ENCODE measurements at places on chromosomes 1 and 21. TPM values are rescaled to one million over a fixed set of nuclear protein-coding genes. Genes with fewer than 3 reads are reported as not detected.

Gene CELA2A
- 3.1 TPM for polyA plus RNA-seq

Gene SHISA4
- polyA plus RNA-seq, result 14.1 TPM

Gene CENPF
- 0.15 TPM for polyA plus RNA-seq

DNA sequence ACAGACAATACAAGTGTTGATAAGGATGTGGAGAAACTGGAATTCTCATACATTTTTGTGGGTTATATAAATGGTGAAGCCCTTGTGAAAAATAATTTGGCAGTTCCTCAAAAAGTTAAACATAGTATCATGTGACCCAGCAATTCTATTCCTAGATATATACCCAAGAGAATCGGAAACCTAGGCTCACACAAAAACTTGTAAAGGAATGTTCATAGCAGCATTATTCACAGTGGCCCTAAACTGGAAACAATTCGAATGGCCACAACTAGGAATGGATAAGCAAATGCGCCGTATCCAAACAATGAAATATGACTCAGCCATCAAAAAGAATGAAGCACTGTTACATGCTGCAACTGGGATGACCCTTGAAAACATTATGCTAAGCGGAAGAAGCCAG lies 3.9 kb upstream of the CD247 start:
- DNase-seq, result no peak

GRCh38 chr1:100343897-100344296 lies 8.4 kb upstream of the CDC14A start:
- no peak for DNase-seq

DNA sequence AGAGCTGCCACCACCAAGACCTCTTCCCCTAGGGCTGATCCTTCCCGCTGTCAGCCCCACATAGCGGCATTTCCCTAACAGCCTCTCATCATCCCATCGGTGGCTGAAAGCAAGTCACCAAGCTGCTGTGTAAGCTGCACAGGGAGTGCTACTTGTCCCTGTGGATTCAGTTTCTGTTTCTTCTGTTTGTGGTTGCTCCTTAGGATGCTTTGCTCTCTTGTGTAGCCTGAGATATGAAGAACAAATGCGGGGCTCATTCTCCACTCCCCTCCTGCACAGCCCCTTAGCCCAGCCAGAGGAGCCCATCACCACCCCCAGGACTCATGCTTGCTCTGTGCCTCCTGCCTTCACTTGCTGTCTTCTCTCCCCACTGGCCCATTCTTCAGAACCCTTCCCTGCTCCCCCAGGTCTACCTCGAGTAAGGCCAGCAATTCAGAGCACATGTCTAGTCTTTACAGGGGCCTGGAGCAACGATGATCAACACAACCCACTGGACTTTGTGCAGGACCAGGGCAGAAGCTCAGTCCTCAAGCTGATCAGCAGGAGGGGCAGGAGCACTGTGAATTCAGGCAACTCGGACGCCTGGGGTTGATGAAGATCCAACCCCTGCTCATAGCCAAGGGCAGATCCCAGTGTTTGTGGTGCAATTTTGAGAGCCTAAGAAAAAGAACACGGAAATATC lies 82.6 kb upstream of the GALNT2 start:
- no peak for DNase-seq

DNA sequence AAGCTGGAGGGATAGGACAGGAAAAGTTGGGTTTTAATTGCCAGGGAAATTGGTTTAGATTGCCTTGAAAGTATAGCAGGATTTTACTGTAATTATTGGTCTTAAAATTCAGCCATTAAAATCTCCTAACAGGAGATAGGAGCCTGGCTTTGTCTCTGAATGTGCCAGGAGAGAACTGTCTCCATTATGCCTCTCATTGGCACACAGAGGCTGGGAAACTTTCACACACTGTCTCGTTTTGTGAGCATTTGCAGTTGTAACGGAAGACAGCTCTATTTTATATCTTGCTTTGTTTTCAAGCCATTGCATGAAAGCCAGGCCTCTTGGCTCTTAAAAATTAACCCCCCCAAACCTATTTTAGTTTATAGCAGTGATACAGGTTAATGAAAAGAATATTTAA lies 12.5 kb downstream of the DNAJC6 start:
- DNase-seq, result no peak

GRCh38 chr1:233959102-233959501 lies 54.6 kb downstream of the SLC35F3 start:
- DNase-seq, result no peak

GRCh38 chr1:119409731-119410130 lies 5.2 kb upstream of the HSD3B2 start:
- no peak for DNase-seq

GRCh38 chr1:157168015-157168414 lies 29.8 kb upstream of the ETV3 start:
- no peak for DNase-seq

DNA sequence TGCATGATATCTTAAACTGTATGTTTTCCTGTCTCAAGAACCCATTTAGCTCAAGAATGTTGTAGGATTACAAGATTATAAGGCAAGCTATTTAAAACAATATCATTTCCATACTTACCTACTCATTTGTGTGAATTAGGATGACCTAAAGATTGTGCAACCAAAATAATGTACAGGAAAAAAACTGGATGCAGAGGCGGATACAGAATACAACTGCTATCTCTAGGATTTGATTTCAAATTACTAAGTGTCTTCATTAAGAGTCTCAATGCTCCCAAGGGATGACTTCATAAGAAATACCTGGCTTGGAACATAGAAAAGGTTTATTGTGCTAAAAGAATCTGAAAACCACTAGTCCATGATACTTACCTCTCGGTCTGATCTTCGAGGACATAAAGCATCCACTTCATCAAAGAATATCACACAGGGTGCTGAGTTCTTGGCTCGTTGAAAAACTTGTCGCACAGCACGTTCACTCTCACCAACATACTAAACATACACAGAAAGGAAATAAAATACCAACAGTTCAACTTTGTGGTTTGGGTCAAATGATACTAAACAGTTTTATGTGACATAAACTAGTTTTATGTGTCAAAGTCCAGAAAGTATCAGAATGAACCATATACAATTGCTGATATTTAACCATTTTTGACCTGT lies 54.9 kb downstream of the NVL start:
- DNase-seq, result no peak

DNA sequence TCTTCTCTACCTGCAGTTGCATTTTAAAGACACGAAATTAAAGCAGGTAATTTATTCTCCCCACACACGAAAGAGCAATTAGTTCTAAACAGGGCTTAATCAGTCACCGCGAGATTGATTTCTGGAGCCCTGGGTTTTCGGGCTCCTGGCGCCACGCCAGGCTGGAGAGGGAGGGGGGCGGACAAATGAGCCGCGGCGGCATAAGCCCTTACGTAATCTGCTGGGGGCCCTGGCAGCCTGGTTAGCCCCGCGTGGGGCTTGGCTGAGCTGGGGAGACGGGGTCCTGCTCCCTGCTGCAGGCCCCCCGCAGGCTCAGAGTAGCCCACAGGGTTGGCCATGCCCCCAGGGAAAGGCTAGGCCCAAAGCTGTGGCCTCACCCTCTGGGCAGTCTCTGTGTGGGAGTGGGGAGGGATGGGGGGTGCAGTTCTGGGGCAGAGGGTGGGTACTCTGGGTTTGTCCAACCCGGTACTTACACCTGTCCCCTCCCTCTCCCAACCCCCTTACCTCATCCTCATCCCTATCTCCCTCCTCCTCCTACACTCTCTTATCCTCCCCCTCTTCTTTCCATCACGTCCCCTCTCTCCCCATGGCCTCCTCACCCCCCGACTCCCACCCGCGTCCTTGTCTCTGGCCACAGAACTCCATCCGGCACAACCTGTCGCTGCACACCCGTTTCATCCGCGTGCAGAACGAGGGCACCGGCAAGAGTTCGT lies 19.9 kb downstream of the FOXO6 start:
- peak; percentile 92 for DNase-seq

Measured in stomach (tissue), 19 donors.